ENCODE measurements at places on chromosomes 16 and 17.

DNA sequence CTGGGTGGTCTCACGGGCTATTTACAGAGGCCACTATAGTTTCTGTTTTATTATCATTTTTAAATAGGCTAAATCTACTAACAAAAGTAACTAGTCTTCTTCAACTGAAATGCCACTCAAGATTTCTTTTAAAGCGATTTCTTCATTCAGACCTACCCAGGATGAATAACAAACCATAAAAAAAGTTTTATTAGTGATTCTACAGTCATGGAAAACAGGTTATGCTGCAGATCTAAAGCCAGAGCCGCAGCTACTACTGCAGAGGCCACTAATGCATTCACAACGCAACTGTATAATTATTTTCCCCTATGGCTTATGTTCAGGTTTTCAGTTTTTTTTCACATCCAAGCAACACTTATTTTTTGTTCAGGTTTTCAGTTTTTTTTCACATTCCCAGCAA lies 136.2 kb upstream of the AXIN2 start:
- DNase-seq: no peak

DNA sequence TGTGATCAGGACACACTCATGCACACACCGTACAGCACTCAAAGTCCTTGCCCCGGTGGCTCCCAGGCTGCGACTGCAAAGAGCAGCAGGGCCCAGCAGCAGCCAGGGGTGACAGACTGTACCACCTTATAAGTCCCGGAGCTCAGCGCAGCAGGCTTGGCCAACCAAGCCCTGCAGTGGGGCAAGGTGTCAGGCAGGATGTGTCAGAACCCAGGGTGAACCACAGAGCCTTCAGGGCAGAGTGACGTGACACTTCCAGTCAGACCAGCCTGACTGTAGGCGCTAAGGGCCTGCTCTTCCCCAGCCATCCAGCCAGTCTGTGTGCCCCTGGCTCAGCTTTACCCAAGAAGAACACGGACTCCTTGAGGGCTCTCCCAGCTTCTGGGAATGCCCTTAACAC lies 204.1 kb downstream of the COPRS start:
- DNase-seq: peak; percentile 6

DNA sequence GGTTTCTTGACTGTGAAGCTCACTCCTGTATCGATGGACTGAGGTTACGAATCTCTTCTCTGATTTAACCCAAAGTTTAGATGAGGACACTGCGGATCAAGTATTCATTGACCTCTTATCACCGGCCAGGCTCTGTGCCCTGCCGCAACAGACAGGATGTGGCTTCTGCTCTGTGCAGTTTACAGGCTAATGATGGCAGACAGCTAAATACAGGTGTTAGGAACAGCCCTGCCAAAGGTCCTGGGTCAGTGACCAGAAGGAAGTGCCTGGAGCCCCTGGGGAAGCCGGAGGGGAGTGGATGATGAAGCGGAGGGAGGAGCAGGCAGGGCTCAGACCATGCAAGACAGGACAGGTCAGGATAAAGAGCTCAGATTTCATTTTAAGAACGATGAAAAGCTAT lies 44.4 kb downstream of the HAPSTR1 start:
- no peak for DNase-seq

- DNase-seq: no peak
Measured at GRCh38 chr16:12878973-12879372, 22.4 kb upstream of the SHISA9 start.

- DNase-seq: no peak
Measured at GRCh38 chr16:70302745-70303144, 3.8 kb downstream of the DDX19B start.

DNA sequence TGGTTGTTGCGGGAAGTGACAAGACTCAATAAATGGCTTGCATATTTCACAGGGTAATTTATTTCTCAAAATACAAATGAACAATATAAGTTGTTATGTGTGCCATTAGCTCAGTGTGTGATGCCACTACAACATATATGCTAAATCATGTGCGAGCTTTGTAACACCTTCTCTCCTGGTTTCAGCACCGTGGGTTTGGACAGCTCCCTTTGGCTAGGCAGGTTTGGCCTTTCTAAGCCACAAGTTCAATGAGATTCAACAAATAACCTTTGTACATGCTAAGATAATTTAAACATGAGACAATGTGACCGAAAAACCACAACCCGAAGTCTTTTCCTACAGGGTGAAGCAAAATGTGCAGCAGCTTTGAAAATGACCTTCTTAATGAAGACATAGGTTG lies 563.9 kb downstream of the TMEM114 start:
- no peak for DNase-seq

GRCh38 chr16:14500791-14501190 lies 129.3 kb downstream of the PARN start:
- no peak for DNase-seq

DNA sequence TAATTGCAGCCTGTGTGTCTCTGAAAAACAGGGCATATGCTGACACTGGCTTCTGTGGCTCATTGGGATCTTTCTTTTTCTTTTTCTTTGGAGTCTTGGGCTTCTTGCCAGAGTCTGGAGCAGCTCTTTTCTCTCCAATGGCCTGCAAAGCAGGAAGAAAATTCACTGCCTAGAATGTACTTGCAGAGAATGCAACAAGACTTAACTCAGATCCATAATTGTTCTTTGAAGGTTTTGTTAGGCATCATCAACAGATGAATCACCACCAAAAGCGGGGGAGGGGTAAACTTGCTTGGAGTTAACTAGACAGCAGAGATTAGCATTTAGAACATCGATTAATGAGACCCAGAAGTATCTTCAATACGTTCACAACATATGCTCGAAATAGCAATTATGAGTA lies 100.9 kb downstream of the TOX3 start:
- no peak for DNase-seq

- peak; percentile 66 for DNase-seq
Measured at GRCh38 chr17:45428050-45428617, 4.5 kb downstream of the ARHGAP27 start.

DNA sequence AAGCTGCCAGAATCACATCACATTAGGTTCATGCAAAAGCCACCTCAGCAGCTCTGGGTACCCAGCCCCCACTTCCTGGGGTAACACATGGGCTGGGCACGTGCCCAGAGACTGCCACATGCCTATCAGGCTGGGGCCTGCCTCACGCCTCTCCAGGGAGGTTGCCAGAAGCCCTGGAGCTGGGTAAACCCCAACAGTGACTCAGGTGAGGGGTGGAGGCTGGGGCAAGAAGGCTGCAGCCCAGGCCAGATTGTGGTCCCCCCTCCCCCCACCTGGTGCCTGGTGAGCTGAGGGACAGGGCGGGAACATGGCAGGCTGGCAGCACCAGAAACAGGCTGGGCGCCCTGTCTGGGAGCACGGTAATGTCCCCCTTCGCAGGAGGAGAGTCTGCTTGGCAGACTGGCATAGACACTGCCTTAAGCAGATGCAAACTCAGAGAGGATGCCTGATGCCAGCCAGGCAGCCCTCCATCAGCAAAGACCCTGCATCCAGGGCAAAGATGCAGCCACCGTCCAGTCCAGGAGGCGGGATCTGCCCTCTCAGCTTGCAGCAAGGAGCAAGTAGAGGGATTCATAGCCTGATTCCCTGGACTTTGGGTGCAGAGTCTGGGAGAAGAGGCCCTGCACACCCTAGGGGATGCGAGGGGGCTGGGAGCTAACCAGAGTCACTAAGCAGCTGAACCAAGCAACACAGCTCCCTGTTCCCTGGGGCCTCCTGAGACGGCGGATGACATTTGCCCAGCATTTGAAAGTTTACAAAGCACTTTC lies 28.8 kb downstream of the NGFR start:
- DNase-seq: no peak

- no peak for DNase-seq
Measured at GRCh38 chr17:1367351-1367745, 32.7 kb downstream of the YWHAE start.

GRCh38 chr16:50531359-50531758 lies 16.8 kb upstream of the NKD1 start:
- DNase-seq: no peak

DNA sequence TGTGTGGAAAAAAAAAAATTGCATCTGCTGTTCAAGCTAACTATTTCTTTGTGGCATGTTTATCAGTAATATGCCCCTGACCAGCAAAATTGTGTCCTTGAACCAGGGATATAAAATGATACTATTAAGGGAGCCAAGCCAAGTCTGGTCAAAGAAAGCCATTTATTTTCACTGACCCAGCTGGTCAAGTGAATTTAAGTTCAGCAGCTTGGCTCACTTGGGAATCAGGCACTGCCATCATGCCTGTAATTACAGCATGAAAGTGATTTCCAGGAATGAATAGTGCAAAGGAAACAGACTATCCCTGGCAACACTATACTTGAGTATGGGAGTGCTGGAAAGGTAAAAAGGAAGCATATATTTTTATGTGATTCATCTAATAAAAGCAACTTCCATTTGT lies 934.6 kb upstream of the CDH8 start:
- DNase-seq: no peak

GRCh38 chr16:57544124-57544653 lies 1.7 kb downstream of the ADGRG5 start:
- DNase-seq: no peak

GRCh38 chr17:48549281-48549630 lies 4.3 kb upstream of the HOXB2 start:
- DNase-seq: no peak

- DNase-seq: no peak
Measured at GRCh38 chr17:3511852-3512504, 36.2 kb downstream of the ASPA start.

DNA sequence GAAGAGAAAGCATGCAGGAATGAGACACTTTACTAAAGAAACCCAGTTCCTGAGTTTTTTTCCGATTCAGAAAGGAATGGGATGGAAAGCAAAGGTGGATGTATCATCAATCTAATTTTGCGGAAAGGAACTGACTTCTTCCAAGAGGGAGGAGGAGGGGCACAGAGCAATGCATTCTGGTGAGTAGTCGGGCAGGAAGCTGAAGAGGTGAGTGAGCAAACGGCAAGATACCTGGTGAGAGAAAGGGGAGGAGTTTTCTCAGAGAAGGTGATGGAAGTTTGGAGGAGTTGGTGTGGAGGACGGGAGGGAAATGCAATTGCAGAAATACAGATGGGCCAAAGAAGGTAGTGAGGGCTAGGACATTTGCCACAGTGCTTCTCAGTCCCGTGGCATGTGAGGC lies 713.2 kb downstream of the KCNJ2 start:
- no peak for DNase-seq

DNA sequence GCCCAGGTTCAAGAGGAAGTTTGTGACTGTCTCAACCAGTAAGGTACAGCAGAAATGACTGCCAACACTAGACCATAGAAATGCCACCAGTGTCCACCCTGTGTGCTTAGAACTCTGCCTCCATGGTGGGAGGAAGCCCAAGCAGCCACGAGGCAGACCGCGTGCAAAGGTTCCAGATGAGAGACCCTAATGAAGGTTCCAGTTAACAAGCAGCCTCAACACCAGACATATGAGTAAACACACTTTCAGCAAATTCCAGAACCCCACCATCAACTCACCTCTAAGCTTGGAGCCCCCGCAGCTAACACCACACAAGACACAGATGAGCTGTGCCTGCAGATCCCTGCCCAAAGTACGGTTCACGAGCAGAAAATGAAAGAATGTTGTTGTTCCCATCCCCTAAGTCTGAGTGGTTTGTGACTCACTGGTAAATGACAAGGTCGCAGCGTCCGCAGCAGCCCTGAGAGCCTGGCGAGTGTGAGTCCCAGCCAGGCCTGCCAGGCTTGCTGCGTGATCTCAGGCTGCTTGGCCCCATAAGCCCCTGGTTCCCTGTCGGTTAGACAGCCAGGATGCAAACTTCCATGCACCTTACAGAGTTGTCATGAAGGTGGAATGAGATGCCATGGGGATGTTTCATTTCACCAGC lies 193.7 kb downstream of the C16orf95 start:
- DNase-seq: no peak

- no peak for DNase-seq
Measured at GRCh38 chr16:80947708-80948625, 58.7 kb downstream of the CMC2 start.

DNA sequence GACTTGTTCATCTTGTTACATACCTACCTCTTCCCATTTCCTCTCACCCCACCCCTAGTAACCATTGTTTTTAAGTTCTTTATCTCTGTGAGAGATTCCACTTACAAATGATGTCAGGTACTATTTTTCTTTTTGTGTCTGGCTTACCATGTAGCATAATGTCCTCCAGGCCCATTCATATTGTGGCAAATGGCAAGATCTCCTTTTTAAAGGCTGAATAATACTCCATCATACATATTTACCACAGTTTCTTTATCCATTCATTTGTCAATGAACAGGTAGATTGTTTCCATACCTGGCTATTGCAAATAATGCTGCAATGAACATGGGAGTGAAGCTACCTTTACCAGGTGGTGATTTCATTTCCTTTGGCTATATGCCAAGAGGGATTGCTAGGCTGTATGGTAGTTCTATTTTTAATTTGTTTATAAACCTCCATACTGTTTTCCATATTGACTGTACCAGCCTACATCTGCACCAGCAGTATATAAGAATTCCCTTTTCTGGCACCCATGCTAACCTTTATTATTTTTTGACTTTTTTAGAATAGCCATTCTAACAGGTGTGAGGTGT lies 53.9 kb downstream of the NSRP1 start:
- no peak for DNase-seq

GRCh38 chr17:45106582-45106981 lies 25.7 kb downstream of the PLCD3 start:
- DNase-seq: no peak

DNA sequence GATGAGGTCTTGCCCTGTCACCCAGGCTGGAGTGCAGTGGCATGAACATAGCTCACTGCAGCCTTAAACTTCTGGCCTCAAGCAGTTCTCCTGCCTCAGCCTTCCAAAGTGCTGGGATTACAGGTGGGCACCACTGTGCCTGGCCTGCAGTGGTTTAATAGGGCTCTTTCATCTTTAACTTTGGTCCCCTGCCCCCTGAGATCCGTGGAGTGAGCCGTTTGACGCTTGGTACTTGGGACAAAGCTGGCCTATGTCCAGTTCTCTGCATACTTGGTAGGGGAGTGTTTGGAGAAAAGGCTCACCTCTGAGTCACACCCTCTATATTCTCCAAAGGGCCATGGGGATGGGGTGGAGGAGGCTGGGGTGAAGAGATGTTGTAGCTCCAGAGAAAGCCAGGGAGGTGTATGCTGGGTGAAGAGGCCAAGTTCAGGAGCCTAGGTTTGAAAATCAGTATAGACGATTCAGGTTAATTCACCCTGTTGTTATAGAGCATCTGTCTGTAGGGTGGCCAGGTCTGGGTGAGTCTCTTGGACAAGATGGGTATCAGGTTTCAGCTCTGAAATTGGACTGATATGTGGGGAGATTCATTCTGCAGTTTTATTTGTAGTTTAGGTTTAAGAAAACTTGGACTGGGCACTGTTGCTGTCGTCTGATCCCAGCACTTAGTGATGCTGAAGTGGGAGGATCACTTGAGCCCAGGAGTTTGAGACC lies 17.6 kb downstream of the ABCC1 start:
- no peak for DNase-seq
